ENCODE measurements at places on chromosomes 7 and 10. TPM values are rescaled to one million over a fixed set of nuclear protein-coding genes. Genes with fewer than 3 reads are reported as not detected.

DNA sequence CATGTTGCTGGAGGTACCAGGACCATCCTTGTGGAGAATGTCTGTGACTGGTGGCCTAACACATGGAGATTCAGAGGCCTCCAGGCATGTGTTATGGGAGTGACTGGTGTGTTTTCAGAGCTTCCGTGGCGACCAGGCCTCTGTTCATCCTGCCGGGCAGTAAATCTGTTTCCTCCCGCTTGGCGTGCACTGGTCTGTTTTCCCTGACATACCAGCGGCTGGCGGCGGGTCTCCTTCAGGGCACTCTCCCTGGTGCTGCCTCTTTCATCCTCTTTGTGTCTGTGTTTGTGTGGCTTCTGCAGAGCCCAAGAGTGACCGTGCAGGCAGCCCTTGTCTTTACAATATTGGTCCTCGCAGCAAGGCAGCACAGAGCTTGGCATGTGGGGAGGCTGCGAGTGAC, 385.1 kb upstream of the MKI67 start:
- DNase-seq = no peak
- H3K27me3 ChIP-seq = peaks cover 64% of the 10 kb centered on the region
- no peak overlapping the region for H3K27ac ChIP-seq
- no peak overlapping the region for H3K4me3 ChIP-seq
- no peaks in the 10 kb centered on the region for H3K36me3 ChIP-seq

GRCh38 chr7:5442757-5443305, 19.2 kb upstream of the TNRC18 start:
- DNase-seq = no peak
- no peaks in the 10 kb centered on the region for H3K27me3 ChIP-seq
- peaks cover 22% of the 10 kb centered on the region for H3K4me1 ChIP-seq

- DNase-seq = no peak
- H3K36me3 ChIP-seq = peaks cover 5% of the 10 kb centered on the region
- no peak overlapping the region for H3K4me3 ChIP-seq
- no peaks in the 10 kb centered on the region for H3K27me3 ChIP-seq
- H3K27ac ChIP-seq = peak overlapping the region; percentile 27
Measured at GRCh38 chr7:155669717-155670505, 25.4 kb downstream of the RBM33 start.

- H3K36me3 ChIP-seq = no peaks in the 10 kb centered on the region
- H3K27me3 ChIP-seq = no peaks in the 10 kb centered on the region
- H3K4me1 ChIP-seq = peaks cover 20% of the 10 kb centered on the region
- no peak for DNase-seq
- no peak overlapping the region for H3K4me3 ChIP-seq
Measured at GRCh38 chr10:10892290-10892875, 125.3 kb upstream of the CELF2 start.

GRCh38 chr10:124665558-124665957, 78.6 kb downstream of the FAM53B start:
- H3K36me3 ChIP-seq = peaks cover 6% of the 10 kb centered on the region
- DNase-seq = no peak
- no peak overlapping the region for H3K4me3 ChIP-seq

- no peaks in the 10 kb centered on the region for H3K36me3 ChIP-seq
- peaks cover 10% of the 10 kb centered on the region for H3K4me1 ChIP-seq
- peaks cover 52% of the 10 kb centered on the region for H3K27me3 ChIP-seq
- DNase-seq = no peak
- no peak overlapping the region for H3K4me3 ChIP-seq
Measured at GRCh38 chr10:90859321-90859751, 1.5 kb upstream of the HTR7 start.

GRCh38 chr7:79874797-79875196, 259.8 kb upstream of the GNAI1 start:
- no peak for DNase-seq
- no peak overlapping the region for H3K27ac ChIP-seq
- no peak overlapping the region for H3K4me3 ChIP-seq

DNA sequence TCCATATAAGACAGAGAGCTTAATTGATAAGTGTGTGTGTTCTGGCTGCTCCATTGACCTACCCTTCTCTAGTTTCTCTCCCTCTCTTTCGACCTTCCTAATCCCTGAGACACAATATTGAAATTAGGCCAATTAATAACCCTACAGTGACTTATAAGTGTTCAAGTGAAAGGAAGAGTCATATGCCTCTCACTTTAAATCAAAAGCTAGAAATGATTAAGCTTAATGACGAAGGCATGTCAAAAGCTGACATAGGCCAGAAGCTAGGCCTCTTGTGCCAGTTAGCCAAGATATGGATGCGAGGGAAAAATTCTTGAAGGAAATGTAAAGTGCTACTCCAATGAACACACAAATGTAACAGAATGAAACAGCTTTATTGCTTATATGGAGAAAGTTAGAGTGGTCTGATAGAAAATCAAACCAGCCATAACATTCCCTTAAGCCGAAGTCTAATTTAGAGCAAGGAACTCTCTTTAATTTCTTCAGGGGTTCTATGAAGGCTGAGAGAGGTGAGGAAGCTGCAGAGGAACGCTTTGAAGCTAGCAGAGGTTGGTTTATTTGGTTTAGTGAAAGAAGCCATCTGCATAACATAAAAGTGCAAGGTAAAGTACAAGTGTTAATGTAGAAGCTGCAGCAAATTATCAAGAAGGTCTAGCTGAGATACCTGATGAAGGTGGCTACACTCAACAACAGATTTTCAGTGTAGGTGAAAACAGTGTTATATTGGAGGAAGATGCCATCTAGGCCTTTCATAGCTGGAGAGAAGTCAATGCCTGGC, 53.8 kb downstream of the ST7 start:
- no peak for DNase-seq
- H3K36me3 ChIP-seq = no peaks in the 10 kb centered on the region
- H3K27me3 ChIP-seq = no peaks in the 10 kb centered on the region
- peaks cover 54% of the 10 kb centered on the region for H3K4me1 ChIP-seq

DNA sequence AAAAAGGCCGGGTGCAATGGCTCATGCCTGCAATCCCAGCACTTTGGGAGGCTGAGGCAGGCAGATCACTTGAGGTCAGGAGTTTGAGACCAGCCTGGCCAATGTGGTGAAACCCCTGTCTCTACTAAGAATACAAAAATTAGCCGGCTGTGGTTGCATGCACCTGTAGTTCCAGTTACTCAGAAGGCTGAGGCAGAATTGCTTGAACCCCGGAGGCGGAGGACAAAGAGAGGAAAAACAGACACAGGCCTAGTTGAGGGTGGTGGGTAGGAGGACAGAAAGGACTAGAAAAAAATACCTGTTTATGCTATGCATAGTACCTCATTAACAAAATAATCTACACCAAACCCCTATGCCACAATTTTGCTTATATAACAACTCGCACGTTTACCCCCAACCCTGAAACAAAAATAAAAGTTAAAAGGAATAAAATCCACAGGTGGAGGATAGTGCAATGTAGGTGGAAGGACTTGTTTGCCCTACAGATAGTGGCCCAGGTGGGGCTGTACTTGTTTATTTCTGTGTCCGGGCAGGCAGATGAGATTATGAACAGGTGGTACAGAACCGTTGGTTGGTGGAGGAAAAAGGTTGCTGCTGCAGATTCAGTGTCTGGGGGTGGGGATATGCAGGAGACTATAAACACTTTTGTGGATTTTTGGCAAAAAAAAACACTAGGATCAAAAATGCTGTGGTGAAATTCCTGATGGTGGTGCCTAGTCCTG, 5.1 kb downstream of the ZNF680 start:
- H3K4me3 ChIP-seq = no peak overlapping the region
- H3K27me3 ChIP-seq = no peaks in the 10 kb centered on the region
- peaks cover 87% of the 10 kb centered on the region for H3K4me1 ChIP-seq
- peak overlapping the region; percentile 92 for H3K27ac ChIP-seq
- DNase-seq = no peak
- peaks cover 8% of the 10 kb centered on the region for H3K36me3 ChIP-seq

GRCh38 chr7:123749537-123749857, 694 bp upstream of the WASL start:
- peak overlapping the region; percentile 89 for H3K4me3 ChIP-seq
- peak overlapping the region; percentile 98 for H3K27ac ChIP-seq
- DNase-seq = no peak
- H3K27me3 ChIP-seq = no peaks in the 10 kb centered on the region

DNA sequence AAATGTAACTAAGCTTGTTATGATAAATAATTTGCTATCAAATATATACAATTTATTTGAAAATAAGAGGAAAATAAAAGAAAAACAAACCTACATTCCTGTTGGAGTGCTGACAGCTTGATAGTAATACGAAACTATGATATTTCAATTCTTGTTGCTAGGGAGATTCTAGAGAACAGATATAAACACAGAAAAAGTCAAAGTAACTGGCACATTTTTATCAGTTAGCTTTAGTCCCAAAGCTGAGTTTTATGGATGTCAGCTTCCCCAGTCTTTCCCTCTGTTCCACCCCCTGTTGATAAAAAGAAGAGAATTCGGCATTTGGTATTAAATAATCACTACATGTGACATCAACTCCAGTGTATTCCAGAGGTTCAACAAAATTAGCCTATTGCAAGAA, 1134.0 kb downstream of the XPNPEP1 start:
- no peaks in the 10 kb centered on the region for H3K4me1 ChIP-seq
- no peak overlapping the region for H3K4me3 ChIP-seq
- H3K27ac ChIP-seq = no peak overlapping the region
- no peak for DNase-seq
- H3K27me3 ChIP-seq = no peaks in the 10 kb centered on the region
- no peaks in the 10 kb centered on the region for H3K36me3 ChIP-seq

GRCh38 chr10:49474901-49475300, 64.0 kb downstream of the ERCC6 start:
- DNase-seq = no peak
- H3K4me1 ChIP-seq = no peaks in the 10 kb centered on the region
- H3K36me3 ChIP-seq = peaks cover 92% of the 10 kb centered on the region
- H3K27ac ChIP-seq = no peak overlapping the region
- no peak overlapping the region for H3K4me3 ChIP-seq
- H3K27me3 ChIP-seq = no peaks in the 10 kb centered on the region

DNA sequence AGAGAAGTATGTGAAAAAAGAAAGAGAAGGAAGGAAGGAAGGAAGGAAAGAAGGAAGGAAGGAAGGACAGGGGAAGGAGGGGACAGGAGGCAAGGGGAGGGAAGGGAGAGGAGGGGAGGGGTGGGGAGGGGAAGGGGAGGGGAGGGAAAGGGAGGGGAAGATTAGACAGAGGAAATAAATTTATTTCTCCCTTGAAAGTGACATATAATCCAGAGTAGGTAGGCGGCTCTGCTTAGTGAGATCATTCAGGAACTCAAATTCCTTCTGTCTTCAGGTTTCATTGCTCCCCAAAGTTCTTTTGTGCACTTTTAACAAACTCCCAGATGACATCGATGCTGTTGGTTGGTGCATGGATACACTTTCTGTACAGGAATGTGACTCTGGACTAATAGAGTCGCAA, 594.7 kb upstream of the STEAP1 start:
- no peak overlapping the region for H3K4me3 ChIP-seq
- DNase-seq = no peak
- no peaks in the 10 kb centered on the region for H3K27me3 ChIP-seq
- no peaks in the 10 kb centered on the region for H3K36me3 ChIP-seq
- no peak overlapping the region for H3K27ac ChIP-seq
- H3K4me1 ChIP-seq = no peaks in the 10 kb centered on the region

DNA sequence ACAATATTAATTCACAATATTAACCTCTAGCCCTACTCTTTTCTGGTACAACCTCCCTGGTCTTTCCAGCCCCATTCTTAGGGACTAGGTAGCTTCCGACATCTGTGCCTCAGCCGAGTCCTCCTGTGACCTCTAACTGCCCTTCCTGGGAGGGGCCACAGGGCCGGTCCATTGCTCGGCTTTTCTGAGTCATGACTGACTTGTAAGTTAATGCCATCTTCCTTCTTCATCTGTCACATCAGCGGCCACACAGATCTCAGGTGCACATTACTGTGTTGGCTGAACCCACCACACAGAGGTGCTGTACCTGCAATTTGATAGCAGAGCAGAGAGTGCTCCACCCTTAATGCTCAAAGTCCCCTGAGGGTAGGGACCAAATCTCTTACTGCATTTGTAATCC, 4.1 kb upstream of the CPA4 start:
- H3K36me3 ChIP-seq = no peaks in the 10 kb centered on the region
- no peak for DNase-seq
- no peak overlapping the region for H3K27ac ChIP-seq

DNA sequence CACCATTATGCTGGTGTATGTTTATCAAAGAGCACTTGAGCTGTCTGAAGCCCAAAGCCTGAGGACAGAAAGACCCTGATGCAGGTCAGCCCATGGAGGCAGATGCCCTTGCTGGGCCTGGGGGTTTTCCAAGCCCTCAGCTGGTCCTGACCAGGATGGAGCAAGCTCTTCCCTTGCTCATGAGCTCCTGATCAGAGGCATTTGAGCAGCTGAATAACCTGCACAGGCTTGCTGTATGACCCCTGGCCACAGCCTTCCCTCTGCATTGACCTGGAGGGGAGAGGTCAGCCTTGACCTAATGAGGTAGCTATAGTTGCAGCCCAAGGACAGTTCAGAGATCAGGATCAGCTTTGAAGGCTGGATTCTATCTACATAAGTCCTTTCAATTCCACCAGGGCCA, 13.0 kb downstream of the AQP1 start:
- peak overlapping the region; percentile 92 for H3K27ac ChIP-seq
- H3K4me1 ChIP-seq = peaks cover 67% of the 10 kb centered on the region
- H3K36me3 ChIP-seq = peaks cover 49% of the 10 kb centered on the region

GRCh38 chr7:6401536-6401935, 46.2 kb downstream of the DAGLB start:
- H3K27ac ChIP-seq = no peak overlapping the region
- H3K36me3 ChIP-seq = peaks cover 62% of the 10 kb centered on the region

DNA sequence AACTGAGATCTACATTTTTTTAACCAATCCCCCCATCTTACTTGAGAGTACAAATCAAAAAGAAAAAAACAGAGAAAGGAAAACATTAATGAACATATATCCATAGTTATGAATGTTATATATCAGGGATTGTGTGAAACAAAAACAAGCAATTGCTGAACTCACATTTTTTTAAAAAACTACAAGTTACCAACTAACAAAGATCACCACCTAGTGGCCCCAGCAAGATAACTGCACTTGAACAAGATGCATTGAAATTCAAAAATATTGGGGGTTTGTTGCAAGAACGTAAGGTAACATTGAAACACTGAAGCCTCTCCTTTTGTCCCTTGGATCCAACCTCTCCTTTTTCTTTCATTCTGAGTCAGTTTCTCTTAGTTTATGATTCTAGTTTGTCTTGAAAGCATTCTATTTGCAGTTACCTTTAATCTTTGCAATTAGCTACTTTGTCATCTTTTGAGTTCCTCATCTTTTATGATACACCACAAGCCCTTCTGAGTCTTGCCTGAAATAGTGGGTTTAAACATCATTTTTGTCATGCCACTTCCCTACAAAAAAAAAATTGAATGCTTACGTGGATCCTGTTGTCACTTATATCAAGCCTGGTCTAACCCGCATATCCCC, 87.3 kb upstream of the TES start:
- H3K4me3 ChIP-seq = no peak overlapping the region
- no peaks in the 10 kb centered on the region for H3K36me3 ChIP-seq
- no peak for DNase-seq
- H3K27me3 ChIP-seq = peaks cover 11% of the 10 kb centered on the region
- no peak overlapping the region for H3K27ac ChIP-seq
- H3K4me1 ChIP-seq = no peaks in the 10 kb centered on the region

LANCL2 gene
- total RNA-seq = 7.9 TPM

TCERG1L gene
- total RNA-seq = not detected

DPY19L1 gene
- 28.5 TPM for total RNA-seq

ZNF775 gene
- total RNA-seq = 3.1 TPM

PRXL2A gene
- 101 TPM for total RNA-seq

MRLN gene
- not detected for total RNA-seq

HOXA9 gene
- total RNA-seq = not detected

TMEM225B gene
- not detected for total RNA-seq

COBL gene
- total RNA-seq = 77.1 TPM

ZNF488 gene
- total RNA-seq = 0.05 TPM

KAZALD1 gene
- 5.1 TPM for total RNA-seq

BLNK gene
- total RNA-seq = 1.4 TPM
